Body of pancreas (tissue), 4 donors: ENCODE measurements at places on chromosomes 3 and 15. TPM values are rescaled to one million over a fixed set of nuclear protein-coding genes. Genes with fewer than 3 reads are reported as not detected.

CAPN7 gene
- total RNA-seq, result 38.1 TPM

FMN1 gene
- 13.7 TPM for total RNA-seq

GREM1 gene
- total RNA-seq, result 6.5 TPM

RPL39L gene
- total RNA-seq, result 7.8 TPM

ADAMTS9 gene
- 54.7 TPM for total RNA-seq

CCR3 gene
- not detected for total RNA-seq

AGTR1 gene
- 4.4 TPM for total RNA-seq

ATRIP gene
- 4.3 TPM for total RNA-seq

P3H2 gene
- 35.5 TPM for total RNA-seq

PTX3 gene
- total RNA-seq, result 16.5 TPM

MOBP gene
- total RNA-seq, result not detected

LSAMP gene
- total RNA-seq, result 1.6 TPM

FBXW12 gene
- total RNA-seq, result 23.7 TPM

CORO2B gene
- total RNA-seq, result 1.0 TPM

HTD2 gene
- 0.99 TPM for total RNA-seq

NANOGP8 gene
- total RNA-seq, result 1.6 TPM

HTR3E gene
- total RNA-seq, result not detected

FSD2 gene
- total RNA-seq, result 0.26 TPM

IL5RA gene
- total RNA-seq, result not detected

CD96 gene
- 0.33 TPM for total RNA-seq

KIF15 gene
- 0.78 TPM for total RNA-seq
